ENCODE measurements at places on chromosomes 6 and 20.

DNA sequence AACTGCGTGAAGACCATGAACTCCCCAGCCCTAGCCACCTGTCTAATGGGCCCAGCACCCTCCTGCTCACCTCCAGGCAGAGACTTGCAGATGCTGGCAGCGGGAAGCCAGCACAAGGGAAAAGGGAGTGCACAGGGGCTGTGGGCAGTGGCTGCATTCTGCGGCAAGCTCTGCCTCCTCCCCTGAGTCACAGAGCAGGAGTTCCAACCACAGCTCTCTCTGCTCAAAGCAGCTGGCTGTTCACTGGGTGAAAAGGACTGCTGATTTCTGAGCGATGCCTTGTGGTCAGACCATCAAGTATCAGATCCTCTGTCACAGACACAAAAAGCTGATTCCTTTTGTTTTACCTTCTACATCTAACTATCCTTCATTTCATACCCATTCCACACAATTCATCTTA, 10.5 kb downstream of the NKX2-2 start:
- DNase-seq, result no peak

- no peak for DNase-seq
Measured at GRCh38 chr20:31717478-31718201, 5.0 kb downstream of the BCL2L1 start.

DNA sequence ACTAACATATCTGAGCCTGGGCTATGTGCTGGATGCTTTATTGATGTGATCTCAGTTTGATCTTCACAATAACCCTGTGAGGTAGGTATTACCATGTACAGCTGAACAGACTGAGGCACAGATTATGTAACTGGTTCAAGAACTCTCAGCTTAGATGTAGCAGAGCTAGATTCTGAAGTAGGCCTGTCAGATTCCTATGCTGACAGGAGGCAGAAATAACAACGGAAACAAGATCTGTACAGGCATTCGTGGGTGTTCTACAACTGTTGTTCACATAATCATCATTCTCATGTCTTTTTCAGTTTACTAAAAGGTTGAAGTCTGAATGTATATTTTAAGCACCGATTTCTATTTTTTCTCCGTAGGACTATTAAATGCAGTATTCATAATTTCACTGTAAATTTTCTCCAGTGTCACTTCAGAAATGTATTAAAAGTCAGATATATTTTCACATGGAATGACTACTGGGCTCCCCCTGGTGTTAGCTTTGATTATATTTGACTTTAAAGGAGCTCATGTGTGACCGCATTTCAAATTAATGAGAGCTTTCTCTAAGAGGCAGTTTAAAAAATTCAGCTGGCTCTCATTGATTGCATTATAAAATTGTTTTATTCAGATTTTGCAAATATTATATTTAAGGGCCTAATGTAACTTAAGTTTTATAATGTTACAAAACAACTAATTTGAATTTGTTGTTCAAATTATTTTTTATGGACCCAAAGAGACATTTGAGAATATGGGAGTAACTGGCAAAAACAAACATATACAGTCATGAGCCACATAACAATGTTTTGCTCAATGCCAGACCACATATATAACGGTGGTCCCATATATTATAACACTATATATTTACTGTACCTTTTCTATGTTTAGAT, 36.4 kb upstream of the SLC17A4 start:
- no peak for DNase-seq

DNA sequence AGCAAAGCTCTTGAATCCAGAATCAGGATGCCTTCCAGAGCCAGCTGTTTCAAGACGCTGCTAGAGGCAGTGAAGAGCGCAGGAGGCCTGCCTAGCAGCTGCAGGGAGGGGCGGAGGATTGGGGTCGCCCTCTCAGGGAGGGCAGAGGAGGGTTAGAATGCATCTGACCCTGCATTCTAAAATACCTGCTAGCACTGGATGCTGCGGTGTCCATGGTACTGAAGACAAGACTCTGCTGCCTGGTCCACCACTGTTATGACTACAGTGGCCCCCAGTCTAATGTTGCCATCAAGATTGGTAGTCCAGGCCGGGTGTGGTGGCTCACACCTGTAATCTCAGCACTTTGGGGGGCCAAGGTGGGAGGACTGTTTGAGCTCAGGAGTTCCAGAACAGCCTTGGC, 193.7 kb upstream of the PROKR2 start:
- no peak for DNase-seq

DNA sequence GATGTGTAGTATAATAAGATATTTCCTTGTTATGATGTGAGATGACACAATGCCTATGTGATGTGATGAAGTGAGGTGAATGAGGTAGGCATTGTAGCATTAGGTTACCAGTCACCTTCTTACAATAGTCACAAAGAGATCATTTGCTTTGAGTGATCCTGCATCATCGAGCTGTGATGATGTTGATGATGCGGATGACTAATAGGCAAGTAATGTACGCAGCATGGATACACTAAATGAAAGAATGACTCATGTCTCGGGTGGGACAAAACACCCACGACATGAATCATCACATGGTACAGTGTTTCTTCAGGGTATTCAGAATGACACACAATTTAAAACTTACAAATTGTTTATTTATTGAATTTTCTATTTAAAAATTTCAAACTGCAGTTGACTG, 806.3 kb upstream of the GJE1 start:
- DNase-seq, result peak; percentile 19

DNA sequence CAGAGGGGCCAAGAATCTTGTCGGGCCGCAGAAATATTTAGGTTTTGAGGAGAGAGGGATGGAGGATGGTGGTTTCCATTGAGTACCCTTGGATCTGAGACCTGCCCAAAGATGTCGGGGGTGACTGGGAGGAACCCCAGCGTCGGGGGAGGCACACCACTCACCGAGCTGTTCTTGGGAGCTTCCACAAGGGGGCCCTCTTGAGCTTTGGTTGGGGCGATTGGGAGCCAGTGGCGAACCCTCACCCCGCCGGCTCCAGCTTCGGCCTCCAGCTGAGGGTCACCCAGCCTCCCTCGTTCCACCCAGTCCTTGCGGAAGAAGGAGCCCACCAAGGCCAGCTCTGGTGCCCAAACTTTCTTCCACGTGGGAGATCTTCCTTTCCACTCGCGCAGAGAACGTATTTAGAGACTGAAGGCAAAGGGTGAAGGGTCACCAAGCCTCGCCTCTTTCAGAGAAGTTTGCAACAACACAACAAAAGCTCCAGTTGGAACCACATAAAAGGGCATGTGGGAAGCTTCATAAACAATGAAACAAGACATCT, 33.6 kb downstream of the APCDD1L start:
- DNase-seq, result peak; percentile 39

DNA sequence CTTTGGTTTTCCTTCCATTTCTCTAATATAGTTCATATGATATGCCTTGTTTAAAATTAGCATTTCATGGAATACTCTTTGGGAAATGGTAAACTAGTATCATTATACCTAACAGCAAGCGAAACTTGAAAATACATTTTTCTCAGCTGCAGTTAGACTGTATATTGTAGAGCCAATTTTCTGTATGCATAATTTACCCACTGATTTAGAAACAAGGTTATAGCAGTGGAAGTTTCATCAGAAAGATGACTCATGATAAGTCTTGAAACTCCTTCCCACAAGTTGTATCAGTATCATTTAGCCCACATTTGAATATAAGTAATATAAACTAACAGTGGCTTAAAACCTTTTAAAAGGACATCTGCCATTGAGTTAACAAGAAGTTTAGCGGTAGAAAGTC, 164.8 kb upstream of the BMP5 start:
- no peak for DNase-seq

GRCh38 chr6:107319906-107320530, 139.3 kb downstream of the PDSS2 start:
- DNase-seq, result no peak

- DNase-seq, result no peak
Measured at GRCh38 chr6:42791706-42792320, 10.0 kb downstream of the BICRAL start.

GRCh38 chr6:1792989-1793388, 183.3 kb downstream of the FOXC1 start:
- DNase-seq, result no peak

- no peak for DNase-seq
Measured at GRCh38 chr6:146902846-146903245, 301.4 kb upstream of the STXBP5 start.

GRCh38 chr20:49431329-49431728, 51.1 kb downstream of the KCNB1 start:
- no peak for DNase-seq

DNA sequence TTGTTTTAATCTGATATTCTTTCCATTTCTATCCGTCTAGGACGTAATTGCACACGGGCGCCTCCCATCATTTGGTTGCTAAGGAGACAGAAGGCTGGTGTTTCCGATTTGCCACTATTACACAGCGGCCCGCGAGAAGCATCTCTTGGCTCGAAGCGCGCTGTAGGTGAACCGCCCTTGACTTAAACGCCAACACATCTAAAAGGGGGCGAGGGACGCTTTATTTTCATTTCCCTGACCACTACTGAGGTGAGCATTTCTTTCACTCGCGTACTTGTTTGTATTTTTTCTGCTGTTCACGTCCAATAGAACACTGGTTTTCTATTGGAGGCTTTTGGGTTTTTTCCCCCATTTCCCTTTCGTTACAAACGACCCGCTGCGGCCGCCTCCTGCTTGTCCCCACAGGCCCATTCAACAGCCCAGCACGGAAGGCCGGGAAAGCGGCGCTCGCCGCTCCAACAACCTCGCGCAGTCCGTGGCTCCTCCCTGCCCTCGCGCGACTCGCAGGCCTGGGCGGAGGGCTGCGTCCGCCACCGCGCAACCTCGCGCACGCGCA, 505 bp upstream of the WRNIP1 start:
- DNase-seq, result peak; percentile 16

- no peak for DNase-seq
Measured at GRCh38 chr6:137680705-137681346, 186.2 kb upstream of the TNFAIP3 start.

GRCh38 chr20:35992713-35993335, 24.4 kb downstream of the CNBD2 start:
- no peak for DNase-seq

DNA sequence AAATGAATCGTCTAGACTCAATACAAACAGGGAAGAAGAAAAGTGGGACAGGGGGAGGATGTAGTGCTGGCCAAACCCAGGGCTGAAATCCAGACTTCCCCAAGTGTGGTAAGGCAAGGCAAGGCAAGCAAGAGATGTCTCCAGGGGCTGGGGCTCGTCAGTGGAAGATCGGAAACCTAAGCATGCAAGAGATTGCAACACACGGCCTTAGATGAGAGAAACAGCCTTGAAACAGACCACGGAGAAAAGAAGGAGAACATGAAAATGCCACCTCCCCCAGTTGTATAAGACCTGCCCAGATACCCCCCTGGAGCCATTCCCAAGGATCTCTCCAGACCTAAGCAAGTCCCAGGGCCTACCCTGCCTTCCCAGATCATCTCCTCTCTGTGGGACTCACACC, 20.0 kb downstream of the VEGFA start:
- no peak for DNase-seq

GRCh38 chr6:3813150-3813780, 35.9 kb upstream of the FAM50B start:
- no peak for DNase-seq

DNA sequence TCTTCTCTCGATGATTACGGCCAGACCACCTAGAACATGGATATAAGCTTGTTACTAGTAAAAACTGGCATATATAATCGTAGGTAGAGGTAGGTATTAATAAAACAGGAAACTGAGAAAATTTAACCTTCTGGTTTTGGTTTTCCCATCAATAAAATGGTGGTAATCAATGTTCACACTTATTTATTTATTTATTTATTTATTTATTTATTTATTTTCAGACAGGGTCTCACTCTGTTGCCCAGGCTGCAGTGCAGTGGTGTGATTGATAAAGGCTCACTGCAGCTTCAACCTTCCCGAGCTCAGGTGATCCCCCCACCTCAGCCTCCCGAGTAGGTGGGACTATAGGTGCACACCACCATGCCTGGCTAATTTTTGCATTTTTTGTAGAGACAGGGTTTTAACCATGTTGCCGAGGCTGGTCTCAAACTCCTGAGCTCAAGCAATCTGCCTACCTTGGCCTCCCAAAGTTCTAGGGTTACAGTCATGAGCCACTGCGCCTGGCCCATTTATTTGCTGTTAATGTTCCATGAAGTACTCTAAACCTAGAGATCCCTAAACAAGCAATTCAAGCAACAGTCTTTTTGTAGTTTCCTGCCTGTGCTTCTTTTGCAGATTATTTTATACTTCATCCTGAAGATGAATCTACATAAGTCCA, 11.5 kb downstream of the TOMM6 start:
- no peak for DNase-seq

- no peak for DNase-seq
Measured at GRCh38 chr6:157151029-157151428, 172.3 kb downstream of the TMEM242 start.

GRCh38 chr6:37538107-37538506, 38.4 kb upstream of the CCDC167 start:
- no peak for DNase-seq

- no peak for DNase-seq
Measured at GRCh38 chr20:61670274-61670673, 395.4 kb downstream of the TAF4 start.

DNA sequence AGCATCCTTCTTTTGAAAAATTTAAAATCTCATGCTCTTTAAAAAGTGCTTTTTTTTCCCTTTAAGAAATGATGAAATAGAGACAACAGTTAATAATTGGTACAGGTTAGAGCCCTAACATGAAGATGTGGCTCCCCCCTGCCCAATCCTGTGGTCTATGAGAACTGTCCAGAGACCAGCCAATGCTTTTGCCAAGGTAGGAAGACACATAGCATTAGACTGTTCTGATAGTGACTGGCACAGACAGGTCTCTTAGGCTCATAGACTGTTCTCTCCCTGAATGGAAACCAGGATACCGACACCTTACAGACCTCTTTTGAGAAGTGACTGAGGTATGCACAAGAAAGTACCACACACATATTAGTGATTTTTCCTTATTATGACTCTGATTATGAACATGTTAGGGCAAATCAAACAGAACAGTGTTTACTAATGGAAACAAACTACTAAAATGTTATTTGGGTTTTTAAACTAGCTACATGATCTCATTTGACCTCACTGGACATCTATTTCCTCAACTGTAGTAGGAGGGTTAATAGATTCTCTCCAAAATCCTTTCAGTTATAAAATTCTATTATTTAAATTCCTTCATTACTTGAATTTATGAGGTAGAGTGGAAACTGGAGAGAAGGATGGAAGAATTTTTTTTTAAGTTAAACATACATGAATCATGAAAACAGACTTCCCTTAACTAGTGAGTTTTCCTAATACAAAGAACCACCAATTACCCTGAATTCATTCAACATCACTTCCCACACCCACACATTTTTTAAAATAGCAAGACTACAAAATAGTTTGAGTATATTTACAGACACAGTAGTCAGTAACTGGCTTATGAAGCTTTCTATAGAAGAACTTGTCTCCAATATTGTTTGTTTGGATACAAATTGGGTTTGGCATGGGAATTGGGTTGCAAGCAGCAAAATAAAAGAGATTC, 120.4 kb downstream of the OGFRL1 start:
- DNase-seq, result no peak

DNA sequence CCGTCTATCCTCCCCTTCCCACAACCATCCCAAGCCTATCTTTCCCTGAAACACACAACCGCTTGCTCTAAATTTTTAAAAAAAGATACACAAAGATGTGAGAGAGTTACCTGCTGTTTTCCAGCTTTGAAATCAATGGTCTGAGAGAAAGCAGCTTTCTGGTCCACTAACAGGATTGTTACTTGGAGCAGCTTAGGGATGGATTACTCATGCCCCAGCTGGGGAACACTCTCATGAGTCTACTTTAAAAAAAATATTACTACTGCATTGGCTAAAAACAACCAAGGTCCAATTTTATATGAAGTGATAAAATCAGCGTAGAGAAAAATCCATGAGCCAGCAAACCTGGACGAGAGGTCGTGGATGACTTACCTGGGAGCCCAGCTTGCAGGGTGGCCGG, 29.6 kb upstream of the FOXC1 start:
- no peak for DNase-seq
